Right ventricle myocardium superior (tissue), 1 donor: ENCODE measurements at places on chromosomes 11 and 22. TPM values are rescaled to one million over a fixed set of nuclear protein-coding genes. Genes with fewer than 3 reads are reported as not detected.

GRCh38 chr11:9446230-9446629 is 14.6 kb upstream of the ZNF143 start:
- DNase-seq: no peak

DNA sequence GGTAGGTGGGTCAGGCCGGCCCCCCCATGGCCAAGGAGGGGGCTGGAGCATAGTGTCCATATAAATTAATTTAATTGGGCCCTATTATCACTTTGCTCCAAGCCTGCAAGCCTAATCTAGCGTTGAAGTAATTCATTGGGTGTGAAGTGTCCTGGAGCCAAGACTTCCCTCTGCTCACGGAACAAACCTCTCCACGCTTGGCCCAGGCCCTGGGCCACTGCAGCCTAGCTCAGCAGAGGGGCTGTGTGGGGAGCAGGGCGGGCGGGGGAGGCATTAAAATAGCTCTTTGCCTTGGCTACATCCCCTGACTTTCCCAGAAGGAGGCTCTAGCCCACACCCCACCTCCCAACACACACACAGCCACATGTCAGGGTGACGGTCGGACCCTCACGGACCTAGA is 73.5 kb downstream of the THAP12 start:
- peak; percentile 69 for DNase-seq

DNA sequence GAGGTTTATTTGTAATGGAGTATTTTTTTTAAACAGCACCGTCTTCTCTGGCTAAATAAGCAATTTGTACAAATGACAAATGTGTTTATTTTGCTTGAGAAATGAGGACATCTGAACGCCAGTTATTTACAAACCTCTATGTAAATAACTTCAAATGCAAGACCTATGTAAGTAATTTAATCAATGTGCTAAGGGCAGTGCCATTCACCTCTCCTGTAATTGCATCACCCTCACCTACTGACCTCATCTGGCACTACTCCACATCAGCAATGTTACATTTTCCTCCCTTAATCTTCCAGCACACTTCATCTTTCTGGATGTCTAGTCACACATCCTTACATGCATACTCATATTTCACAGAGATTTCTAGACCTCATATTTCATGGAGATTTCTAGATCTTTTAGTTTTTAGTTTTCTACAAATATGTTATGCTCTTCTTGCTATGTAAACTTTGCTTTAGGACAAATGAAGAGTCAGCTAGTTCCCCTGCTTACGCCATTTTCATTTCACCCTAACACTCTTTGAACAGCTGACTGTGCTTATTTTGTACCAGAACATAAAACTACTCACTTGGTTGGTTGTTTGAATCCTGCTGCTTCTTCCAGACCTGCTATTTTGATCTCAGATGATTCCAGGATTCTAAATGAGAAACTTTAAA is 238.6 kb downstream of the GRM5 start:
- DNase-seq: no peak

GRCh38 chr11:111265421-111265820 is 19.9 kb downstream of the POU2AF2 start:
- DNase-seq: no peak

GRCh38 chr11:27354359-27354965 is 8.6 kb downstream of the CCDC34 start:
- DNase-seq: no peak

- DNase-seq: peak; percentile 35
Observed at GRCh38 chr11:2523821-2524391, 79.1 kb downstream of the KCNQ1 start.

GRCh38 chr11:108669711-108670110 is 4.8 kb downstream of the DDX10 start:
- DNase-seq: no peak

Gene MN1
- 6.3 TPM for total RNA-seq
